ENCODE measurements at places on chromosomes 7 and 10.

GRCh38 chr10:114571316-114571999, 86.6 kb downstream of the ABLIM1 start:
- DNase-seq, result peak; percentile 7

DNA sequence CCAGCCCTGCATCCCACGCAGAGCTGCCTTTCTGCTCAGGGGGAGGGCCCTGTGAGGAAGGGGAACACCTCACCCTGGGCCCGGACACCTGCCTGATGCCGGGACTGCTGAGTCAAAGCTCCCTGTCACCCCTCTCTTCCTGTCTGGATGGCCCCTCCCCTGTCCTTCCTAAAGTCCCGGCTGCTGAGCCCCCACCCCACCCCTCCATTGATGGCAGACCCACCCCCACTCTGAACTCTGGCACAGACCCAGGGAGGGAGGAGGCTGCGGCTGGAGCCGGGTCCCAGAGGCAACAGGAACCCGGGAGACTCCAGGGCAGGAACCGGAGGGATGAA, 78.7 kb downstream of the ELFN1 start:
- DNase-seq, result no peak

GRCh38 chr7:150951521-150951920, 26.6 kb downstream of the KCNH2 start:
- DNase-seq, result no peak

DNA sequence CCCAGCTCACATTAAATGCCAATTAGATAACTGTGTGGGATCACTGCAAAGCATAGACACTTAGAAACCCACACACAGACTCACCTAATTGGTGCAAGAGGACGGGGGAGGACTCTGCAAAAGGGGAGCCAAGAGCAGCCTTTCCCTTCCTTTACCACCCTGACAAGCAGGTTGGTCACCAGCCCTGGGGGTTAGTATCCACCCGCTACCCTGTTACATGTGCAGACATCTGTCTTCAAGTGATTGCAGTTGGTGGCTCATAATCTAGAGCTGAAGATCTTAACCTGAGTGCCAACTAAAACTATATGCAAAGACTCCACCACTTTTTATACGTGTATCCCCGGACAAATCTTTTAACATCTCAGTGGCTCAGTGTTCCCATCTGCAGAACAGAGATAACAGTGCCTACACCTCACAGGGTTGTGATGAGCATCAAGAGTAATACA, 56.9 kb downstream of the SORBS1 start:
- no peak for DNase-seq

DNA sequence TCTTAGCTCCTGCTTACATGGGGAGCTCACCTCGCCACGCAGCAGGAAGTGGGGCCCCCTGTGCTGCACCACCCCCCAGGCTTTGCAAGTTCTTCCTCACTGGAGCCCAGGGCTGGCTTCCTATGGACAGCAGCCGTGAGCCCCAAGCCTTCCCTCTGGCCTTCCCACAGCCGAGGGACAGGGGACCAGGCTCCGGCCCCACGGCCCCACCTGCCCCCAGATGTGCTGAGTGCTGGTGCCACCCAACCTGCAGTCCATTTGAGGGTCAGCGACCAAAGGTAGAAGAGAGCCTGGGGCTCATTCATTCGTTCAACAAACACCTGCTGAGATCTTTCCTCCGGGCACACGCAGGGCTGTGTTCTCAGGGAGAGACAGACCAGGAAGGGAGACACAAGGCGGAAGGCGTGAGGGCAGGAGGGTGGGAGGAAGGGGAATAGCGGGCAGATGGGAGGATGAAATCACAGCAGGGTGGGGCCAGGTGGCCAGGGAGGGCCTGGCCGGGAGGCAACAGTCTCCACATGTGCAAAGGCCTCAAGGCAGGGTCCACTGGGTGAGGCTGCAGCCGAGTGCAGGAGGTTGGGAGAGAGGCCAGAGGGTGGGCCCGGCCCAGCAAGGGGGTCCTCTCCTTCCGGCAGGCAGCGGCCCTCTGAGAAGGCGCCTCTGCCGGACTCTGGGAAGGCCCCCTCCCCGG, 100.1 kb downstream of the FOXL3 start:
- no peak for DNase-seq

DNA sequence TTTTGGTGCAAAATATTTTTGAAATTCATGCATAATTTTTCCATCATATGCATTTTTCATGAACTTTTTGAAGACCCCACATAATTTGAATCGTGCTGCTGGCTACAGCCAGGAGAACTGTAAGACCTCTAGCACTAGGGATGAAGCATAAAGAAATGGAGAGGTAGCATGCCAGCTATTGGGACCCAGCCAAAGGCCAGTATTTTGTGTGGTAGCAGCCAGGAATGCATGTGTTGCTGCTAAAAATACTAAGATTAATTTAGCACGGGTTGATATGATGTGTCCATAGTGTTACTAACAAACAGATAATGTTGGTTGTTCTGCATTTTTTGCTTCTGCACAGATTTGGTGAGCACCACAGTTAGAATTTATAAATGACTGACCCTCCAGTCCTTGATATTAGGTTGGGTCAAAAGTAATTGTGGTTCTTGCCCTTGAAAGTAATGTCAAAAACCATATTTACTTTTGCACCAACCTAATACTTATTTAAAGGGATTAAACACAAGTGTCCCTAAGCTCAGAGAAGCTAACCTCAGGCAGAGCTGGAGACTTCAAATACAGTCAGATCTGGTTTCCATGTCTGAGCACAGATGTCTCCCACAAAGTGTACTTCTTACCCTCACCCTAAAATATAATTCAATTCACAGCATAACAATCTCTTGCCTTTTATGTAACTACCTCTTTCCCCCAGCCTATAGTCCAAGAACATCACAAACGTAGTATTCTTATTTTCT, 54.1 kb upstream of the NPSR1 start:
- DNase-seq, result peak; percentile 21

DNA sequence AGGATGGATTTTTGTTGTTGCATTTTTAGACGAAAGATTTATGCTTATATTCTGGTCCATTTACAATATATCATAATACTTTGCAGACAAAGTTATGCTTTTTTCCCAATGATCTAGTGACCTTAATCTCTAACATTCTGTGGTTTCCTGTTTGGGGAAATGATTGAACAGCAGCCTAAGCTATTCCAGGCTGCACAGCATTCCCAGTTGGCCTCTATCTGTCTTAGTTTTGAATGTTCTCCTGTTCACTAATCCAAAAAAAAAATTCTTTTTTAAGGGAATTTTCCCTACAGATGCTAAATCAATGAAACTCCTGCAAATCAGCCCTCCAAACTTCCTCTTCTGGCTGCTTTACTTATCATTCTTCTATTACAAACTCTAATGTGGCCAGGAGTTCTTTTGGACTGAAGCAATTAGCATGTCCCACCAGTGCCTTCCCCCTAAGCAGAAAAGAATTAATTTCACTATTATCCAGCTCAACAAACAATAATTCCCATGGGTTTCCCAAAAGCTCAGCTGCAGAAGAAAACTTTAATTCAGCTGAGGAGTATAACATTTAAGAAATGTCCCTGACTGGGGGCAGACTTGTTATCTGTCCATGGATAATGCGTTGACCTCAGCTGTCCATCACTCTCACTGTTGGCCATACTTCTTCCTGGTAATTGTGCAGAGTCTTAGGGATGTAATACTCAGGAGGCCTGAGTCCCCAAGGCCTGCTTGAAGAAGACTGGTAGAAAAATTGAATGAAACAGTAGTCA, 81.9 kb upstream of the TRIL start:
- no peak for DNase-seq

DNA sequence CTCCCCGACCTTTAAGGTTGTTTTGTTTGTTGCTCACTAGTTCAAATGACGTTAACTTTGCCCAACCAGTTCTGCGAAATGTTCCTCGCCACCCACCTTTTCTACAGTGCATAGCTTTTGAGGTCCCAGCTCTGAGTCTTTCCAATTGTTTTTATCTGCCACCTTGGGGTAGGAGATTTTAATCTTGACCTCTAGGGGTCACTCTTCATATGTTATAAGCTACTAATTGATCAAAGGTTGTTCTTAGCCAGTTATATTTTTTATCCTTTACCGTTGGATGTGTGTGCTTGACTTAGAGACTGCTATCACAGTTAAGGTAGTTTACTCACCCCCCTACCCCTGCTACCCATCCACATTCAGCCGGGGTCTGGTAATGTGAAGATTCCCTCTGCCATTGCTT, 372.4 kb downstream of the SUGCT start:
- peak; percentile 7 for DNase-seq

DNA sequence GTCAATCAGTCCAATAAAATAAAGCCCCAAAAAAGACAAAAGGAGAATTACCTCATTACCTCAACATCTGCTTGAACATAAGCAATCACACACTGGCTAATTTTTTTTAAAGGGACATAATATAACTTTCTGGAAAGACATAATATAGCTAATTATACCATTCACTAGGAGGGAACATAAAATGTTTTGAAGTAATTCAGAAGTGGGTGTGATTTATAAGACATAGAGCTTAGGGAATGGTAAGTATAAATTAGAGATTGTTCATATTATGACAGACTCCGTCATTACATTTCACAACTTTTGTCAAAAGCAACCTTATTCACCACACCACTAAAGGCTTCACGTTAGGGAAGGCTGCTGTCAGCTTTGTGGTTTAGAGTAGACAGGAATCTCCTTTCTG, 3.8 kb downstream of the SHTN1 start:
- DNase-seq, result no peak

DNA sequence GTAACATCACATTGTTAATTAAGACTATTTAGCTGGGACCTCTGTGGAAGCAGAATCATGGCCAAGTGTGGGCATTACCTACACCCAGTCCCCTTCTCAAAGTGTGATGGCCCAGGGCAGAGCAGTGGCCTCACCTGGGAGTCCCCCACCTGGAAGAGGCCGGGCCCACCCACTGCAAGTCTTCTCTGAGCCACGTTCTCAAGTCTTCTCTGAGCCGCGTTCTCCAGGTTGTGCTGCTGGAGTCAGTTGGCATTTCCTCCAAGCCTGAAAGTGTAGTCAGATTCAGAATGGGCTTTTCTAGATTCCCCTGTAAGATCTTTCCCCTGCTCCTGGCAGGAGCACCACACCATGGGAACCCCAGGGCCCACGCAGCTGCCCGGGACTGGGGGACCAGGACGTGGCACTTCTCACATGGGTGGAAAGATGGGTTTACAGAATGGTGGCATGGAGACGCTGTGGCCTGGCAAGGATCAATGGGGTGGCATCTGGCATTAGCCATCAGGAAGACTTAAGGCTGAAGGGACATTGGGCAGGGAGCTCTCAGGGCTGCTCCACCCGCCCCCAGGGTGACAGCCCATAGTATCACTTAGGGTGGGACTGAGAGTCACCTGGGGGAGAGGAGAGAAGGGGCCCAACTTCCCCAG, 68.0 kb downstream of the MKI67 start:
- DNase-seq, result no peak

DNA sequence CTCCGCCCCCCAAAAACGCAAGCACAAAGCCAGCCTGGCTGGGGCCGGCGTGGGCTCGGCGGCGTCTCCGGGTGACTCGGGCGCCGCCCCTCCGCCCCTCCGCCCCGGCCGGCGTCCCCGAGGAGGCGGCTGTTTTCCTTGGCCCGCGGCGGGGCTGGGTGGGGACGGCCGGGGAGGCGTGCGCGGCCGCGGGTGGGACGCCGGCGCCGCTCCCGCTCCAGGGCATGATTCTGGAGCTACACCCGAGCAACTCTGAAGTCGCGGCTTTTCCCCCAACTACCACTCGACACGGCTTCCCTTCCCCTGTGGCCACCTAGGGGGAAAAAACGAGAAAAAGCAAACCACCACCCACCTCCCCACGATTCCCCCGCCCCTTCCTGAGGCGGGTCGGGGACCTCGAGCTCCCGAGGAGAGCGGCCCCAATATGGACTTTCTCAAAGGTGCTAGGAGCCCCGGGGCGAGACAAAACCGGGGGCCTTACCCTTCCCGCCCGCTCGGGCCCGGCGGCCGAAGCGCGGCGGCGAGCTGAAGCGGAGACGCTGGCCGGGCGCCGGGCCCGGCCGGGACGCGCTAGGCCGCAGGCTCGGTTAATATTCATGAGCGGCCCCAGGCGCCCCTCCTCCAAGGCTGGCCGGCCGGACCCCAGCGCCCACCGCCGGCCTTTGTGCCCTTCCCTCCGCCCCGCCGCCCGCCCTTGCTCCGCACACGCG, 856 bp downstream of the ARHGAP21 start:
- peak; percentile 52 for DNase-seq

- no peak for DNase-seq
These were observed 7.2 kb upstream of the SP8 start for GRCh38 chr7:20793694-20794394.

DNA sequence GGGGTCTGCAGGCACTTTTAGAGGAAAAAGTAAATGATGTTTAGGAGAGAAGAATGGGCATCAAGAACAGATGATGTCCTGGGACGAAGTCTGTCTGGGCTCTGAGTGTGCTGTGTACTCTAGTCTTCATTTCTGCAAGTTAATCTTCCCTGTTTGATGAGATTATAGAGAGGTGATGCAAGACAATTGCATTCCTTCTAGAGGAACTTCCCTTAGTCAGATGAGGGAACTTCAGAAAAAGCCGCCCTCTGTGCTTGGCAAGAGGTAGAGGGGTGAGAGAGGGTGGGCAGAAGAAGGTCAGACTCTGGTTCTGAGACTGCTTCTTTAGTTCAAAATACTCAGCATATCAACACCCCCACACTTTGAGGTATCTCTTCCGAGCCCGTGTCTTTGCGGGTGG, 797.9 kb downstream of the LRMDA start:
- no peak for DNase-seq

Measured in NCI-H446 (cell line).